ENCODE measurements at places on chromosomes 12 and 14.

GRCh38 chr12:92561543-92561899, 141.3 kb upstream of the PLEKHG7 start:
- DNase-seq, result no peak

- DNase-seq, result no peak
Observed at GRCh38 chr12:24560831-24561271, 388.1 kb downstream of the BCAT1 start.

GRCh38 chr12:129886541-129886940, 17.3 kb downstream of the TMEM132D start:
- no peak for DNase-seq

DNA sequence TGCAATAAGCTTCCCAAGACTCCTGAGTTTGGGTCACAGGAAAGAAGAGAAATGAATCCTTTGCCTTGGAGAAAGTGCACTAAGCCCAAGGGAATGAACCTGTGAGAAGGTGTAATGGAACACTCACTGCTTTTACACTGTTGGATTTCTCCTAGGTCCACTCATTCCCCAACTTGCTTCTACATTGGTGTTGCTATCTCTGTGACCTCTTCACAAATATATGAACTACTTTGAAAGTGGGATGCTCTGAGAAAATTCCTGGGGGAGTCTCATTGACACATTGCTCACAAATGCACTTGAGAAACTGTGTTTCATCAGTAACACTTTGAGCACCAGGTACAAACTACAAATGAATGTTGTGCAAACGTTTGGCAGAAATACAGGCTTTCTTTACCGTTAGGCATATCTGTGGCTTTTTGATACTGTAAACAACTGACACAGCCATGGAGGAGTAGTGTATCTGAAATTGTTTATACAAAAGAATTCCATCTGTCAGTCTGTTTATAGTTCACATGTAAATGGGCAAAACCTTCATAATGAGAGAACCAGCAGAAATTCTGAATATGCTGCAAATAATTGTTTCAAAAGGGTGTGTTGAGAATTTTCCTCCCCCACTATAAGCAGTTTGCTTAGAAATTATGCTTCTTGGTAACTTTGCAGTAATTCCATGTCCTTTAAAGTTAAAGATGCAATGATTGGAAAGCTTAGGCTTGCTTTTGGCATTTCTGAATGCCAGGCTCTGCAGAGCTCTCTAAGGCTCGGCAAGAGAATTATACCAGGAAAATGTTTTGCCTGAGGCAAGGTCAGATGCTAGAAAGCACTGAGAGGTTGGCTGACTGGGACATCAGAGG, 348.5 kb upstream of the DDHD1 start:
- no peak for DNase-seq

- no peak for DNase-seq
Observed at GRCh38 chr12:94299846-94300245, 151.5 kb downstream of the PLXNC1 start.

DNA sequence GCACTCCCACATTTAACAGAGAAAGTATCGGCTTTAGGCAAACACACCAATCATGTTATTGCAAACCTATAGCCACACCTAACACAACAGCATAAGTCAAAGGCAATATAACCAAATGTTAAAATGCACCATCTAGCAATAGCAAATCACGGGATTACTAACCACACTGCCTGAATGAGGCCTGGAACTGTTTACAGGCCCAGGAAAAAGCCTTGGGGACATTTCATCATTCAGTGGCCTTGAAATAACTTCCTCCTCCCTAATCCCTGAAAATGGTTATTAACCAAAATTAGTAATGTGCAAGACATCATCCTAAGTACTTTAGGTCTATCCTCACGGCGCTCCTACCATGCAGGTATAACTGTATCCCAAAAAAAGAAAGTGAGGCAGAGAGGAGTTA, 2.3 kb downstream of the GALC start:
- no peak for DNase-seq

GRCh38 chr14:95472819-95473251, 43.6 kb downstream of the SYNE3 start:
- no peak for DNase-seq

GRCh38 chr12:56721216-56721615, 3.9 kb downstream of the NACA start:
- DNase-seq, result no peak
